ENCODE measurements at places on chromosomes 1 and 21.
A peak's percentile ranks its signal among the peaks of the same experiment; 100 is the strongest.

DNA sequence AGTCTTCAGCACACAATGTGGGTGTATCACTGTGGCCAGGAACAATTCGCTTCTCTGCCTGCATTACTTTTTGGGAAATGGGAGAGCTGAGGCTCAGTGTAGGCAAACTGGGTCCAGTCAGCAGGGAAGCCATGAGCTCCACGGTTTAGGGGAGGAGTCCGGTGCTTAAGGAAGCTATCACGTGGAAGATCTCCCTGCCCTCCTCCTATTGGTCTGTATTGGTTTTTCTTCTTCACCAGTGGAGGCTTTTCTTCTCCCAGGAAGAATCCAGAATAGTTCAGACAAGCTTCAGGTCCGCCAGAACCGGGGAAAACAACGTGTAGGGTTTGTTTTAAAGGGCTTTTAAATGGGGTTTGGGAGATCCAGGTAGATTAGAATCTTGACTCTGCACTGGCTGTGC is 156.2 kb upstream of the CAMK1G start:
- DNase-seq = no peak

DNA sequence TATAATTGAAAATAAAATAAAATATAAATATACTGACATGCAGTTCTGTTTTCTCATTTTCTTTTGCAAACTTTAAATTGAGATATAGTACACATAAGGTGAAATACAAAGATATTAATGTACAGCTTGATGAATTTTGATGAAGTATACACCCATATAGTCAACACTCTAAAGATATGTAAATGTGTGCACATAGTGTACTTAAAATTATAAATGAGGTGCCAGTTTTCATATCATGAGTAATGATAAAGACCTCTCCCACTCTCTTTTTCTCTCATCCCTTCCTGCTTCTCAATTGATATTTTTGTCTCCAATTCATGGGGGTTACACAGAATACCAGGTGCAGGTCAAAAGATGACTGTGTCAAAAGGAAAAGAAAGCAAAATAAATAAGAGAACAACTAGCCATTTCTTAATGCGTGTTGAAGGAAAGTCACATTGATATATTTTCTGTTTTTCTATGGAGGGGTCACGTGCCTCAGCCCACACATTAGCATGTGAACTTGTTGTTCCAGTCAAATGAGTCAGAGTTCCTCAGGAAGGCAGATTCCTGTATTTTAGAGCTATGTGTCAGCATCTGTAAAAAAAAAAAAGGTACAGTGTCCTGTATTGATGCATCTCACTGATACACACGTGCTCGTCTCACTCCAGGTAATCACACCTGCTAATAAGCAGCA is 64.3 kb upstream of the HOOK1 start:
- no peak for DNase-seq

DNA sequence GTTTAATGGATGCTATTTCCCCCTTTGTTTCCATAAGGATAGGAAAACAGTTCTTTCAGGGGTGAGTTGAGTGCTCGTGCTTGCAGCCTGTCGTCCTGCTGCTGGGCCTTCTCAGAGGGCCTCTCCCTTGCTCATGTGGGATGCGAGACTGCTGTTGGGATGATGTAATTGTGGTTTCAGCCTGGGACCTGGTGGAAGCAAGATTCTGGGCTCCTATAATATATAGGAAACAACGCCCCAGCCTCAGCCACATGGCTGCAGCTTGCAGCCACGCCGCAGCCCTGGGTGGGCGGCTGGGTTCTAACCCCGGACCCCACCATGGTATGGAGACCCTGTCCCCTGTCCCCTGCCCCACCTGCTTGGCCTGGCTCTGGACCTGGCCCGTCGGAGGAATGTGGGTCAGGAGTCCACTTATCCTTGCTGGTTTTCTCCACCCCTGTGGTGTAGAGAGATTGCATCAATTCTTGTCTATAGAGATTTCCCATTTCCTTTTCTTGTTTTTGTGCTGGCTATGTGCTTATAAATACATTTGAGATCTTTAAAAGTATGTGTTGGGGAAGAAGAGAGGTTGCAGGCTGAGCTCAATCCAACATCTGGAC is 357.8 kb downstream of the SIPA1L2 start:
- no peak for DNase-seq

DNA sequence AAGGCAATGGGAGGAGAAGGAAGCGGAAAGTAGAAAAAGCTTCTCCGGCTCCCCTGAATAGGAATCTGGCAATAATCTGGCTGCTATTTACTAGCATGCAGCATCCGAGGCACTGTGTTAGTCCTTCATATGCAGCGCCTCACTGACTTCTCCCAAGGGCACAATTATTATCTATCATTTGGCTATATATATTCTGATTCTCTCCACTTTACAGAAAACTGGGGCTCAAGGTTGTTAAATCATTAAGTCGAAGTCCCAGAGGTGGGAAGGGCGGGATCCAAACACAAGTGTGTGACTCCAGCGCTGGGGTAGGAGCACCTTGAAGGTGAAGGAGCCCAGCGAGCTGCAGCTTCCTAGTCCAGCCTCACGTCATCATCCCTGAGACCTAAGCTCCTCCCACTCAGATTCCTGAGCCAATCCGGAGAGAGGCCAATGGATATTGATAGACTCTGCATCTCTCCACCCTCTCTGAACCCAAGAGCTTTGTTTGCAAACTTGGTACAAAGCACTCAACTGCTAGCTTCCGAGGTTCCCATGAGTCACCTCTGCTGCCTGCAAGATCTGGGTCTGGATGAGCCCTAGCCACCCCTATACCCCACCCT is 16.6 kb upstream of the EYA3 start:
- DNase-seq = no peak

- peak; percentile 28 for DNase-seq
Observed at GRCh38 chr1:198167436-198167934, 10.7 kb downstream of the NEK7 start.

GRCh38 chr1:21099034-21099868 is 77.4 kb downstream of the EIF4G3 start:
- DNase-seq = no peak

DNA sequence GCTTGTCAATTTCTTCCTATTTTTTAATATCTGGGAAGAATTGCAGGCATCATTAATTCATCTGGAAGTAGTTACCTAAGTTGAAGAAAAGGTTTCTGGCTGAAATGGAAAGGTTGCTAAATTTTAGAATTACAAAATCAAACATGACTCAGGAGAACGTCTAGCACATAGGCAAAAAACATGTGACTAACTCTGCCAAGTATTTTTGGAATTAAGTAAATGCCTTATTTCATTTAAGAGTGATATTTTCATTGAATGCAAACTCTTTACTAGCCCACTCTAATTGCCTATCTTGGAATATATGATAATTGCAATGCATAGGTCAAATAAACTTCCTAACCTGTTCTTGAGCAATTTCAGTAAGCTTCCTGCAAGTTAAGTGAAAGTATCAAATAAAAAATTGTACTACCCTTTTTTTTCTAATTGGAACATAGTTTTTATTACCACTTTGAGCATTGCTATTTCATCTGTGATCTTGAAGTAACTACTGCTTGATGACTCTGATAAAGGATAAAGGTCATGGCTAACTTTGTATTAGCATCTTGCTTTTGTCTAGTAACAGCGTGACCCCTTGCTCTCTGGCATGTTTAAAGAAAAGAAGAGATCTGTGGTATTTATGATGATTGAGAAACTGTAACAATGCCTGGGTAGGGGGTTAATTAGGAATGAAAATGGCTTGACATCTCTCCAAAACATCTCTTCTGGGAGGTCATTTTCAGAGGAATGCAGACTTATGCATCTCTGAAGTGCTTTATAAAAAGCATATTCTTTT is 208.3 kb upstream of the NCAM2 start:
- no peak for DNase-seq

DNA sequence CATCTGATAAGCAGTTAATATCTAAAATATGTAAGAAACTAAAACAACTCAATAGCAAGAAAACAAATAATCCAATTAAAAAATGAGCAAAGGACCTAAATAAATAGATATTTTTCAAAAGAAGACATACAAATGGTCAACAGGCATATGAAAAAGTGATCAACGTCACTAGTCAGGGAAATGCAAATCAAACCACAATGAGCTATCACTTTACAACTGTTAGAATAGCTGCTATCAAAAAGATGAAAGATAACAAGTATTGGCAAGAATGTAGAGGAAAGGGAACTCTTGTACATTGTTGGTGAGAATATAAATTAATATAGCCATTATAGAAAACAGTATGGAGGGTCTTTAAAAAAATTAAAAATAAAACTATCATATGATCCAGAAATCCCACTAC is 40.7 kb upstream of the NEK7 start:
- DNase-seq = no peak

- no peak for DNase-seq
Observed at GRCh38 chr1:158999316-159000069, 10.2 kb upstream of the IFI16 start.

DNA sequence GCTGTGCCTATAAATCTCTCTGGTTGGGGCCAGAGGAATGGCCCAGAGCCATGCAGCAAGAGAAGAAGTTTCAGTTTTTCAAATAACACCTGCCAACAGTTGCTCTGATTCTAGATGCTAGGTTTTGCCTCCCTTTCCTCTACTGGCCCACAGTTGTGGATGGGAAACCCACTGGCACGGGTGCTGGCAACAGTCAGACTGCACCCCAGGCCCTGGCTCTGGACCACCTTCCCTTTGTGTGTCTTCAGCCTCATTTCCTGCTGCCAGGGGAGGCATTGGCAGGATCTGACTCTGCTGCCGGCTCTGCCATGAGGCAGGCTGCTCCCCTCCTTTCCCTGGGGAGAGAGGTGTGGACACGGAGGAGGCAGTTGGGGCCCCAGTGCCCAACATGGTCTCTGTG is 142.0 kb downstream of the IGSF21 start:
- DNase-seq = no peak

DNA sequence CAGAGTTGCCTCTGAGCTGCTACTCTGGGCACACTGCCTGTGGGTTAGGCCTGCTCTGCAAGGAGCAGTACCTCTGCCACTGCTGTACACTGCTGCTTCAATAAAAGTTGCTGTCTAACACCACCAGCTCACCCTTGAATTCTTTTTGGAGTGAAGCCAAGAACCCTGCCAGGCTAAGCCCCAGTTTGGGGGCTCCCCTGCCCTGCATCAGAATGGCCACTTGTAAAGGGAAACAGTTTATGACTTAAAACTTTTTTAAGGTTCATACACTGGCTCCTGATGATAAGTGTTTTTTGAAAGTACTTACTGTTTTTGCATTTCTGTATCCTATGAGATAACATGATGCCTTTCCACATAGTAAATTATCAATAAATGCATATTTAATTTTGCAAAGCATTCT is 310.0 kb downstream of the LMO4 start:
- DNase-seq = no peak

DNA sequence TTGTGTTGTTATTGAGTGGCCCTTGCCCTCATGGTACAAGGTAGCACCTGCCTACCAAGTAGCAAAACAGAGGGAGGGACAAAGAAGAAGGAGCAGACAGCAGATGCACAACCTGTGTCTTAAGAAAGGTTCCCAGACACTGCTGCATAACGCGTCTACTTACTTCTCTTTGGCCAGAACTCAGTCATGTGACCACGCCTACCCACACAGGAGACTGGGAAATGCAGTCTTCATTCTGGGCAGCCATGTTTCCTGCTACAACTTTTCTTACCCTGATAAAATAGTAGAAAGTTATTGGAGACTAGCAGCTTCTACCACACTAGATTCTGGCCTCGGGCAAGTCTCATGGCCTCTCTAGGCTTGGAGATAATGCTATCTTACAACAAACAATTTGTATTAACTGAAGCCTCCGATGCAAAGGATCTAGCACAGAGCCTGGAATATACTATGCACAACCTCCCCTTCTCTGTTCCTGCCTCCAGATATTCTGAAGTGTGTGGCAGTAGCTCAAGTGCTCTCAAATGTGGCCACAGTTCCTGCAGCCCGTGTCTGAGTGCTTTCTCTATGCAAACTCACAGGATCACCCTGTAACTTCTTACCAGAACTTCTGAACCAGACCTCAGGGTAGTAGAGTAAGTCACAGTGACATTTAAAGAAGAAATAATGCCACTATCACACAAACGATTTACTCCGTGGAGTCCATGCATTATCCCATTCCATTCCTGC is 34.1 kb upstream of the BTG2 start:
- peak; percentile 58 for DNase-seq

- DNase-seq = no peak
Observed at GRCh38 chr1:220893701-220894024, 14.4 kb downstream of the HLX start.

GRCh38 chr1:161792740-161793139 is 26.6 kb downstream of the ATF6 start:
- peak; percentile 22 for DNase-seq

- DNase-seq = no peak
Observed at GRCh38 chr1:218718206-218718605, 373.1 kb downstream of the TGFB2 start.

DNA sequence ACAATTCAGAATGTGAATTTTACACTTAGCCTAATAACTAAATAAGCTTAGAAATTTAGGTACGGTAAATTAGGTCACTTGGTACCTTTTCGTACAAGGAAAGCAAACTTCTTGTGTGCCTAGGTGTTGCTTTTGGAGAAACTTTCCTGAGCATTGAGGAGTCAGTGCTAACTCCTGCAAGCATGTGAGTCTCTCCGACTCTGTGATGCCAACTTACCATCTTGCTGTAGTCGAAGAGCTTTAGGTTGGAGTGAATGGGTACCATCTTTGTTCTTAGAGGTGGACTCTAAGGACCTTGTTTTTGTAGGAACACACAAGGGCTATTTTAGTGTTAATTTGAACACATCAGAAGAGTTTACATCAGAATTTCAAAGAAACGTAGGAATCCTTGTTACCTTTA is 688.9 kb downstream of the USP25 start:
- DNase-seq = no peak

DNA sequence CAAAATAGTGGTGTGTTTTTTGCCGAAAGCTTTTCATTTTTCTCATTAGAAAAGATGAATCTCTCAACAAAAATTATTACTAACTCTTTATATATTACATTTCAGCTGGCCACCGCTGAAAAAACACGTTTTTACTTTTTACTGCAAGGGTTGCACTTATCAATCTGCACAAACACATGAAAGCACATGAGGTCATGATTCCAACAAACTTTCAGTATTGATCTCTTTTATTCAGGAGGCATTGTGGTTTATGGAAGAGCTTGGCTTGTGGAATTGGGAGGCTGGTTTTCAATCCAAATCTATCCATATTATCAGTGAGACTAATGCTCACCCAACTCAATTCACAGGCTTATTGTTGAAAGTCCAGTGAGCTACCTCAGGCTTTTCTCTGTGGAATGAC is 20.6 kb upstream of the LPGAT1 start:
- DNase-seq = no peak
